Pons (tissue), 1 donor: ENCODE measurements at places on chromosomes 16 and 17.

GRCh38 chr17:19900809-19901208, 33.1 kb upstream of the ULK2 start:
- no peak for DNase-seq

DNA sequence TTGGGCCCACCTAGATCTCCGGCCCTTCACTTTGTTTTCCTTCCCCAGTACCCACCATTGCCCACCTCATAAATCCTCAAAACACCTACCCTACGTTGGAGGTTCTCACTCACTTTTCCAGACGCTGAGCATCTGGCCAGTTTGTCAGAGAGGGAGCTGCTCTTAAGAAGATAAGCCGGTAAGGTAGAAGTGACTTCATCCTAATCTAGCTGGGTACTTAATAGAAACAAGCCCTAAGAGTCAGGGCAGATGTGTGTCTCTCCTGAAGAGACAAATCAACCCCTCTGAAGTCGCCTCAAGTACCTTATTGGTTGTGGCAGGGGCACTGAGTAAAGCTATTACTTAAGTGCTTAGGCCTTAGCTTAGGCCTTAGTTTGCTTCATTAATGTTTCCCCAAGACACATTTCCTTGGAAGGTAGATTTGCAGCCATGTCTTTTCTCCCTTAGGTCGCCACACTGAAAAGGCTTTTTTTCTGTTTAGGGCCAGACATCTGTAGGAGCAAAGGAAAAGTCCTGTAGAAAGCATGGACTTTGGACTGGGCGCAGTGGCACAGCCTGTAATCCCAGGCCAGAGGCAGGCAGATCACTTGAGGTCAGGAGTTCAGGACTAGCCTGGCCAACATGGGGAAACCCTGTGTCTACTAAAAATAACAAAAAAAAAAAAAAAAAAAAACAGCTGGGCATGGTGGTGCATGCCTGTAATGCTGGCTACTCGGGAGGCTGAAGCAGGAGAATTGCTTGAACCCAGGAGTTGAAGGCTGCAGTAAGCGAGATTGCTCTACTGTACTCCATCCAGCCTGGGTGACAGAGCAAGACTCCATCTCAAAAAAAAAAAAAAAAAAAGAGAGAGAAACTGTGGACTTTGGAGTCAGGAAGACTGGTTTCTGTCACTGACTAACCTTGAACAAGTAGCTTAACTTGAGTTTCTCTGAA, 1.0 kb downstream of the TACO1 start:
- no peak for DNase-seq

GRCh38 chr16:72111657-72112451, 18.2 kb downstream of the DHX38 start:
- no peak for DNase-seq

DNA sequence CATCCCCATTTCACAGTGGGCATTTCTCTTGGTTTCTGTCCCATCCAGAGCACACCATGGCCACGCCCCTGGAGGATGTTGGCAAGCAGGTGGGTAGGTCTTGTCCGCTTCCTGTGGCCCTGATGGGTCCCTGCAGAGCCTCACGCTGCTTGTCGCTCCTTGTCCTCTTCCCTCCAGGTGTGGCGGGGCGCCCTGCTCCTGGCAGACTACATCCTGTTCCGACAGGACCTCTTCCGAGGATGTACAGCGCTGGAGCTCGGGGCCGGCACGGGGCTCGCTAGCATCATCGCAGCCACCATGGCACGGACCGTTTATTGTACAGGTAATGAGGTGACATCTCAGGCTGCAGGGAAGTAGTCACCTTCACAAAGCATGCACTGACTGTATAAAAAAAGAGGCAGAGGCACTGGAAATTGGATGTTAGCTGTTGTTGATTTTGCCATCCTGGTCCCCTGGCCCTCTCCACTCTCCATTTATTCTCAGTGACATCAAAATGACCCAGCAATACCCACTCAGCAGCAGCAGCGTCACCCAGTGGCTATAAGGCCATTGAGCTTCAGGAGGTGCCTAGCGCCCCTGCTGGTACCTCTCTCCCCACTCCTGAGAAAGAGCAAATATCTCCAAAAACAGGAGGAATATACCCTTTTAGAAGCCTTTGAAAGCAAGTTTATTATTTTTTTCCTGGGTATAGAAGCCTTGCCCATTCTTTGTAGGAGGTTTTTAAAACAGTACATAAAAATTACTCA, 13.7 kb downstream of the METTL22 start:
- no peak for DNase-seq

GRCh38 chr17:45692661-45693060, 91.5 kb upstream of the CRHR1 start:
- no peak for DNase-seq

- no peak for DNase-seq
Measured at GRCh38 chr17:35214631-35215273, 20.6 kb upstream of the SLC35G3 start.

DNA sequence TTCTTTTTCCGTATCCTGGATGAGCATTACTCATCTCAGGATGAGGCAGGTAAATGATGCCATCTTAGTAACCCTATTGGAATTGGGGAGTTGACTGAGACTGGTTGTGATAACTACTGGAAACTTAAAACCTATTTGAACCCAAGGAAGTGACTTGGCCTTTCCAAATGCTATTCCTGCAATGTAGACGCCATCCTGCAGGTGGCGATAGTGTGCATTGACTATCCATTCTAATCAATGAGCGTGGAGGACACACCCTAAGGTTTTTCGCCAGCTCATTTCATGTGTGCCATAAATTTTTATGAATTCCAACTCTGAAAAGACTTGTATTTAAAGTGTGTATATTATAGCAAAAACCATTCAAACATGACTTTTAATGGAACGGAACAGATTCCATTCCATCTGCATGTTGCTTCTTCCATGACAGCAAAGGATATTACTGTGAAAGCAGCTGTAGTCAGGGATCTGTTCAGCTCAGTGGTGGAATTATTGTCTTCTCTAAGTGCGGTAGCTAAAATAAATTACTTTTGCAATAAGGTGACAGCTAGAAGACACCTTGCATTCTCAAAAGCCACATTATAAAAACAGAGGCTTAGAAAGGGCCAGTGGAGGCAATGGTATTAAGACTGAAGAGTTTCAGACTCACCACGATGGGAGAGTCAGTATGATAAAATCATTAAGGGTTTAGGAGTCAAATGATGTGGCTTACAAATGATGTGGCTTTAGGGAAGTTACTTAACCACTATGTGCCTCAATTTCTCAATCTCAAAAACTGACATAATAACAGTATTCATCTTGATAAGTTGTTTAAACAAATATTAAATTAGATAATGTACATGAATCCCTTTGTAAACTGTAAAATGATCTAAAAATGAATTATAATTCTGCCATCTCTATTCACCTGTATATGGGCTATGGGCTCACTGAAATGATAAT, 55.5 kb downstream of the SYT17 start:
- DNase-seq: no peak

DNA sequence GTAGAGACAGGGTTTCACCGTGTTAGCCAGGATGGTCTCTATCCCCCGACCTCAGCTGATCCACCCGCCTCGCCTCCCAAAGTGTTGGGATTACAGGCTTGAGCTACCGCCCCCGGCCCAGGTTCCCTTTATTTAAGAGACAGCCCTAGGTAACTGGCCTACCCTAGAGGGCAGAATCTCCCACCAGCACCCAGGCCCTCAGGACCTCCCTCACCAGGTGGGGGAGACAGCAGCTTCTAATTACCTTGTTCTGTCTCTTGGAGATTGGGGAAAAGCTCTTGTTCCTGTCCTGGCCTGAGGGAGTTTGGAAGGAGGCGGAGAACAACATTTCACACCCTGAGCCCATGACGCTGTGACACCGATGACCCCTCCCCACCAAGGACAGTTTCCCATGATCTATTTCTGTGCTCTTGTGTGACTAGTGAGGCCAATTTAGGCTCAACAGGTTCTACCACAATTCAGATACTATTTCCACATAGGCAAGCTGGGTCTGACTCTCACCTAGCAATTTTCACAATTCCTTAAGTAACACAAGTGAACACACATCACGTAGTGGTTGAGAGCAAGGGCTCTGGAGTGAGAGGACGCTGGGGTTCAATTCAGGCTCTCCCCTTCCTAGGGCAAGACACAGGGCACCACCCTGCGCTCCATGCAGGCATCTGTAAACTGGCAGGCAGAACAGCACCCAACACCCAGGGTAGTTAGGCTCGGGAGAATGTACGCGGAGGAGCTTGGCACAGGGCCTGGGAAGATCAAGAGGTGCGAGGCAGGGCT, 20.4 kb downstream of the HDAC5 start:
- DNase-seq: no peak

DNA sequence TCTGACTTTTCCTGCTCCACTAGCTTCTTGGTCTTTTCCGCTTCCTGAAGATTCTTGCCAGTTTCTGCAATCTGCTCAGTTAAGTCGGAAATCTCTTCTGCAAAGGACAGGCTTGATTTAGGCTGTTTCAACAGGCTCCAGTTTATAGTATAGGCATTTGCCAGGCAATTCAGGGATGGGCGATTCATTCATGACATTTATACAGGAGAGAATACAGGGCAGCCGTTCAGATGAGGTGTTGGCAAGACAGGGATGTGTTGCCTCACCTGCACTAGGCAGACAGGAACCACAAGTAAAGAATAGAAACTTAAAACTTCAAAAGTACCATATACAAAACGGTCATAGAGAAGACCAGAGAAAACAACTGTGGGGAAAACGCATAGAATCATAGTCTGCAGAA, 61.7 kb downstream of the MYH13 start:
- no peak for DNase-seq

DNA sequence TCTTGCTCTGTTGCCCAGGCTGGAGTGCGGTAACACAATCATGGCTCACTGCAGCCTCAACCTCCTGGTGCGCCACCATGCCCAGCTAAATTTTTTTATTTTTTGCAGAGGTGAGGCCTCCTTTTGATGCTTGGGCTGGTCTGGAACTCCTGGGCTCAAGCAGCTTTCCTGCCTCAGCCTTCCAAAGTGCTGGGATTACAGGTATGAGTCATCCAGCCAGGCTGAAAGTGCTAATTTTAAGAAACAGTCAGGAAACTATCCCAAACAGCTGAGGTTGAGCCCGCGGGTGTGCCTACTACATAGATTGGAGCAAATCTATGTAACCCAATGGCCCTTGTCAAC, 738 bp upstream of the XPO6 start:
- DNase-seq: peak; percentile 24

DNA sequence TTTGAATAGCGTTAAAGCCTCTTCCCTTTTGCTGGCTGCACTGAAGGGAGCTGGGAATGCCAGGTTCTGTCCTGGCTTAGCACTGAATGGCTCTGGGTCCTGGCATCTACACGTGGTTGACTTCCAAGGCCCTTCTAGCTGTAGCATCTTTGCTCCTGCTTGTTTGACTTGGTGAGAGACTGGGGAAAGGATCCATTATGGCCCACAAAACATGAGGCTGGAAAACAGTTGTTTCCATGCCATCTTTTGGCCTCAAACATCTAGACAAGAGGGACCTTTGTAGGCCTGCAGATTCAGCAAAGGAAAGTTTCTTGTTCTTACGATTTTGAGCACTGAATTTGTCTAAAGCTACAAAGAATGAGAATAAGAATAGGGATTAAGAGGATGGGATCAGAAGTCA, 32.5 kb downstream of the EPN2 start:
- peak; percentile 72 for DNase-seq

DNA sequence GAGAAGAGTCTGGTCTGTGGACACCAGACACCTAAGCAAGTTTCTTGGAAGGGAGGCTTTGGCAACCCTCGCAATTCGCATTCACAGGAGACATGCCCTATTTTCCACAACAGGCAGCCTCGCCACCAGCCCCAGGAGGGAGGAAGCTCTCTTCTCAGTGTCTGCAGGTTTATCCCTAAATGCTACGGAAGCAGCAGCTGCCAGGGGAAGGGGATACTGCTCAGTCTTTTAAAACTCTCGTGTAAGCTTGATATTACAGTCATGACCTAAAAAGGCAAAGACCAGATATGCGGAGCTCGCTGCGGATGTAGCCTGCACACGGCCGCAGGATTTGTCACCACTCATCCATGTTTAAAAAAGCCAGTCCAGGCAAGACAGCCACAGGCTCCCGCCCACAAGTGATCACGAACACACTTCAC, 159.2 kb upstream of the RPH3AL start:
- DNase-seq: no peak

DNA sequence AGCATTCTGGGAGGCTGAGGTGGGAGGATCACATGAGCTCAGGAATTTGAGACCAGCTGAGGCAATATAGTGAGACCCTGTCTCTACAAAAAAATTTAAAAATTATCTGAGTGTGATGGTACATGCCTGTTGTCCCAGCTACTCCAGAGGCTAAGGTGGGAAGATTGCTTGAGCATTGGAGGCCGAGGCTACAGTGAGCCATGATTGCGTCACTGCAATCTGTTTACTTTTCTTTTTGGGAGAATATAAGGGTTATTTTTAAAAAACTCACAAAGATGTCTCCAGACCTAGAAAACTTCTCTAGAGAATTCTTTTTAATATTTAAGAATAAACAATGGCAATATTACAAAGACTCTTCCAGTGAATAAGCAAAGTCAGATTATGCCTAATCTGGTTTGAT, 226.9 kb downstream of the BCAS3 start:
- DNase-seq: no peak

- peak; percentile 56 for DNase-seq
Measured at GRCh38 chr16:53022374-53022773, 30.3 kb downstream of the CHD9NB start.

DNA sequence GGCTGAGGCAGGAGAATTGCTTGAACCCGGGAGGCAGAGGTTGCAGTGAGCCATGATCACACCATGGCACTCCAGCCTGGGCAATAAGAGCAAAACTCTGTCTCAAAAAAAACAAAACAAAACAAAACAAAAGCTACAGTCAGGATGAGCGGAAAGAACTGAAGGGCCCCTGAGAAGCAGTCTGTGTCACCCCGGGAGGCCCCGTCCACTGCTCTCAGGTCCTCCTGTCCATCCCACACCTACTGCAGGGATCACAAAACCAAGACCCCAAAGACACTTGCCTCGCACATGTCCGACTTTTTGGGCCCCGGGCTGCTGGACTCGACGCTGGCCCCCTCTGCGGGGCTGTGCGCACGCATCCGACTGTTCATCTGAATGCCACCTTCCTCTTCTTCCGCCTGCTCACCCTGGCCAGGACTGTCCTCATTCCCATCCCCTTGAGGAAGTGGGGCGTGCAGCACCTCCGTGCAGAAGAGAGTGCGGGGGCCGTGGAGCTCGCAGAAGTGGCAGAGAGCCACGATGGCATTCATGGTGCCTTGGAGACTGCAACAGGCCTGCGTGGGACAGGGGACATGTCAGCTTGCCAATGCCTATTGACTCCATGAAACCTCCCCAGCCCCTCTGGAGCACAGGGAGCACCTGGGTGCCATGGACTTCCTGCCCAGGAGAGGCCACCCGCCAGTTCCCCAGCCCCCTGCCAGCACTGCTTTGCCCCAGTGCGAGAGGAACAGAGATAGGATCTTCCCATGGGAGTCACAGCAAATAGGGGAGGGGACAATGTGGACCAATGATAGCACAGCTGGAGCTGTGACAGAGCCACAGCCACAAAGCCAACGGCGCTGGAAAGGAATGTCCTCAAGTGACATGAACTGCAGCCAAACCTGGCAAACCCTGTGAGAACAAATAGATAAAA, 9.1 kb downstream of the FLCN start:
- DNase-seq: no peak

DNA sequence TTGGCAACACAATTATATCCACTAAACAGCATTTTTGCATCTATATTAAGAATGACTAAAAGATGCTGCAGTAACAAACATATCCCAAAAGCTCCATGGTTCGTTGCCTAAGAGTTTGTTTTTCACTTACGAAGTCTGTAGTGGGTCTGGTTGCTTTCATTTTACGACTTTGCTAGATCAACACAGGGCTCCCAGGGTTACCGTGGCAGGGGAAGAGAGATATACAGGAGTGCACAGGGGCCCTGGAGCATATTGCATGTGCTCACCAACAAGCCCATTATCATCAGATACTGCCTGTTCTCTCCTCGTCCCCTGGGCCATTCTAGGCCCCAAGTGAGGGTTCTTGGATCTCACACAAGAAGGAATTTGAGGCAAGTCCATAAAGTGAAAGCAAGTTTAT, 3.1 kb upstream of the MMP2 start:
- no peak for DNase-seq
